ENCODE measurements at places on chromosomes 12 and 14.

DNA sequence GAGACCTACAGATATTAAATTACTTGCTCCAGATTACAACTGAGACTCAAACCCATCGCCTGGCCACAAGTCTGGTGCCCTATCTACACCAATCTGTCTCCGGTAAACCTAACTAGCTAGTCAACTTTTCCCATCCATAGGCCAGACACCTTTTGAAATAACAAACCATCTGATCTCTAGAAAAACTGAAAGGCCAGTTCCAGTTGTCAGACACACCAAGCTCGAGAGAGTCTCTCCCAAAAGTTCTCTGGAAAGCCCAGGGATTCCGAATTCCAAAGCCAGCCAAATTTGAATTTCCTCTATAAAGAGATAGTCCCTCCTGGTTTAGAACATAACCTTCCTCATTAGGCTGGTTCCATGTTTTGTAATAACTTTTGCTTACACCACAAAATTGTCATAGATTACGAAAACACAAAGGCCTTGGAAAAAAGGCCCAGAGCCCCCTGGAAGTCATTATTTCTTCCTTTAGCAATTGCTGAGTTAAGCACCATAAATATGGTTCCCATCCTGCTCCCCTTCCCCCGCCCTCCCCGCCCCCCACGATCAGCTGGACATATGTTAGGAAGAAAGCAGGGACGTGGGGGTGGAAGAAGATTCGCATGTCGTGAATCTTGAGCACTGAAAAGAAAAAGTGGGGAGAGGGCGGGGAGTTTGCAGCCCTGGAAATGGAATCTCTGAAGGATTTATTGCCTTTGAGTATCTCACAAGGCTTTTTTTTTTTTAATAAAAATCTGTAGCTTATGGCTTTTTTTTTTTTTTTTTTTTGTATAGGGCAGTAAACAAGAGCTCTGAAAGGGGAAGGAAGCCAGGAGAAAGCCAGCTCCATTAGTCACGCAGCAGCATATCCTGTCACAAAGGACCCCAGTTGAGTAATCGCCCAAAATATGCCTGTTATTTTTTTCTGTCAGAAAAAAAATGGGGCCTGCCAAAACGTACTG is 110.4 kb downstream of the ZFP36L1 start:
- peak; percentile 81 for DNase-seq

GRCh38 chr12:118982984-118983761 is 1.8 kb downstream of the SRRM4 start:
- DNase-seq, result no peak

- DNase-seq, result no peak
Measured at GRCh38 chr12:2173971-2174370, 121.2 kb downstream of the CACNA1C start.

- DNase-seq, result no peak
Measured at GRCh38 chr14:99681101-99681831, 2.8 kb upstream of the CYP46A1 start.

GRCh38 chr14:105055736-105056302 is 9.4 kb downstream of the GPR132 start:
- DNase-seq, result no peak

All from AG04450 (cell line).